Germinal center (tissue), 1 donor: ENCODE measurements at places on chromosomes 11 and 22.

DNA sequence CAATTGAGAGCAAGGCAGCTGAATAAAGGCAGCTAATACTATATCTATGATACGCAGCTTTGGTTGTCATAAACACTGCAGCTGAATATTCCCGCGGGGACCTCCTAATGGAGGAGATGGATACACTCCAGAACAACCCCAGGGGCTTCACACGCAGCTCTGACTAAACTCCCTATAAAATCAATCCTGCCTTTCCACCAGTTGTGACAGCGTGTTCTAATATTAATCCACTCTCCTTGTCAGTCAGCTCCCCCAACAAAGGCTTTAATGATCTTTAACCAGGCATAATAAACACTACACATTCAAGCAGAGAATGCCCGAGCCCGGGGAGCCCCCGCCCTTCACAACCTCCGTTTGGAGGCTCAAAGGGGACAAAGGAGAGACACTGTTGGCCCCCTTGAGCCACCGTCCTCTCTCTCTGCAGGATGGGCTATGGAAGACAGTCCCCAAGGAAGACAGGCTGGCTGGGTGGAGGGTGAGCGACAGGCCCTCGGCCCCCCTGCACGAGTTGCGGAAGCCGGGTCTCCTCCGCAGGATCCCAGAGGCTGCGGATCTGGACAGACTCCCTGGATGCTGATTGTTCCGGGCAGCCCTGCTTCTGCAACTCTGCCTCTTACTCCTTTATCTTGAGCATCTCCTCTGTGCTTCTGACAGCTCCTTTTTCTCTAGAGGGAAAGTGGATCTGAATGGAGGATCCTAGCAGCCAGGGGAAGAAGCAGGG is 565.2 kb downstream of the BUD13 start:
- DNase-seq = no peak

GRCh38 chr11:73652046-73652730 is 5.8 kb downstream of the PLEKHB1 start:
- no peak for DNase-seq

DNA sequence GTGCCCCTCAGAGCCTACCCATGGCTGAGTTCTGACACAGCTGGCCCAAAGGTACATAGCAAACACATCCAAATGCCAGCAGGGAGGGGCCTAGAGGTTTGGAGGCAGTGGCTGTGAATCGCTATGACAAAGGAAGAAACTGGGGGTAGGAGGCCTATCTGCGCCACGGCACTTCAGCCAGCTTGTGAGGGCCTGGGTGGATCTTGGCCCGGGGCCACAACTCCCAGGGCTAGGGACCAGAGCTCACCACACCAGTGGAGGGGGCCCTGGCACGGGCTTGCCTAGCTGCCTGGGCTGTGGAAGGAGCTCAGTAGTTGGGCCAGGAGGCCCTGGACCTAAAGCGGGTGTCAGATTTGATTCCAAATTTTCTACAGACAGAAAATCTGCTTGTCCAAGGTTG is 9.4 kb upstream of the NAP1L4 start:
- DNase-seq = no peak

GRCh38 chr11:67492801-67493547 is 10.1 kb downstream of the AIP start:
- DNase-seq = peak; percentile 30

GRCh38 chr22:28046100-28046499 is 127.0 kb upstream of the PITPNB start:
- DNase-seq = no peak

- DNase-seq = no peak
Measured at GRCh38 chr22:46795140-46795539, 32.7 kb downstream of the TBC1D22A start.

- no peak for DNase-seq
Measured at GRCh38 chr11:230431-230830, 5.7 kb downstream of the SIRT3 start.

- no peak for DNase-seq
Measured at GRCh38 chr11:57458060-57458409, 2.3 kb upstream of the RTN4RL2 start.

- DNase-seq = no peak
Measured at GRCh38 chr11:126525702-126526101, 170.2 kb downstream of the ST3GAL4 start.

DNA sequence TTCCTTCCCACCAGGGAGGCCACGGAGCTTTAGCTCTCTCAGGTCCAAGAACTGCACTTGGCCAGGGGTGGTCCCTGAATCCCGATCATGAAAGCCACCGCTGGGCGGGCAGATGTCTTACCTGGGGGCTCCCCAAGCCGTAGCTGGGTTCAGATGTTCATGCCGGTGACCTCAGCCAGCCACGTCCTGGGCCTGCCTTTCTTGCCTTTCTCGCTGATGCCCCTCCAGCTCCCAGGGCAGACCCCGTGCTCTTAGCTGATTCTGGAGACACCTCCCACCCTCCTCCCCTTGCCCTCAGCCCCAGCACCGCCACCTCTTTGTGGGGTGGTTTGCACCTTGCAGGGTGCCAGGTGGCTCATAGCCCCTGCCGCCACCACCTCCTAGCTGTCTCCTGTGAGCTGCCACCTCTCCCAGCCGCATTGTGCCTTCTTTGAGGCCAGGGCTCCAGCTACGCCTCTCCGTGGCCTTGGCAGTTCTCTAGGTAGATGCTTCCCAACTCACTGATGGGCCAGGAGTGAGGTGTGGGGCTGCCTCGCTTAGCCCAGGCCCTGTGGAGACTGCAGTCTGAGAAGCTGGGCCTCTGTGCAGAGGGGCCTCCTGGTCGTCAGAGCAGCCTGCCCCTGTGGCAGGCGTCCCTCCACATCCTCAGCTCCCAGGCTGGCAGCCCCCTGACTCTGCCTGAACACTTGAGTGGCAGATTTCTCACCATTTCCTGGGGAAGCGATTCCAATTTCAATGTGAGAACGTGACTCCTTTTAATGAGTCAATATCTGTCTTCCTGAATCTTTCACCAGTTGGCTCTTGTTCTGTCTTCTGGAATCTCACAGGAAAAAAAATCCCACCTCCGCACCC is 97.6 kb upstream of the B3GAT1 start:
- DNase-seq = no peak

- no peak for DNase-seq
Measured at GRCh38 chr11:73321604-73322381, 13.7 kb downstream of the ARHGEF17 start.

GRCh38 chr11:105713696-105714095 is 103.8 kb downstream of the GRIA4 start:
- no peak for DNase-seq

- DNase-seq = no peak
Measured at GRCh38 chr11:1943576-1943975, 3.6 kb upstream of the MRPL23 start.

- DNase-seq = no peak
Measured at GRCh38 chr22:27435844-27436576, 365.5 kb downstream of the MN1 start.

DNA sequence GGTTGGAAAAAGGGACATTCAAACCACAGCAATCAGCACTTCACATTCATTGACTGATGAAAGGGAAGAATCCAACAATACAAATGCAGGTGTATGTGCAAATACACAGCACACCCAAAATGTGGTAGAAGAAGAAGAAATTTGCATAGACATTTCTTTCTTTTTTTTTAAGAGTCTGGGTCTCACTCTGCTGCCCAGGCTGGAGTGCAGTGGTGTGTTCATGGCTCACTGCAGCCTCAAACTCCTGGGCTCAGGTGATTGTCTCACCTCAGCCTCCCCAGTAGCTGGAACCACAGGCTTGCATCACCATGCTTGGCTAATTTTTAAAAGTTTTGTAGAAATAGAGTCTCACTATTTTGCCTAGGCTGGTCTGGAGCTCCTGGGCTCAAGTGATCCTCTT is 21.9 kb downstream of the CARS1 start:
- DNase-seq = peak; percentile 46

DNA sequence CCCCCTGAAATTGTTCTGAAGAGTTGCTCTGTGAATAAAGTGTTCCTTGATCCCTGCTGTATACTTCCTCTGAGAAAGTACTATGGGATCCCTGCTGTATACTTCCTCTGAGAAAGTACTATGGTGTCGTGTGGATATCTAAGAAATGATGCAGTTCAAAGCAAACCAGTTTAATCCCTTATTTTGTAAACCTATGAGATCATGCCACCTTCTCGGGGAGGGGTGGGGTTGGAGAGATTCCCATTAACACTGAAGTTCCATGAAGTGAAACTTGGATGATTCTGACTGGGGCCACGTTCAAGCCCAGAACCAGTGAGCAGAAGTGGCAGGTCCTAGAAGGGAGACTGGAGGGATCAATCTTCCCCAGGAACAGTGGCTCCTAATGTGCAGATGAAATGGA is 13.0 kb upstream of the TP53AIP1 start:
- DNase-seq = no peak

GRCh38 chr11:66820901-66821300 is 22.3 kb upstream of the RCE1 start:
- DNase-seq = no peak

GRCh38 chr11:18367431-18367830 is 26.9 kb upstream of the LDHA start:
- no peak for DNase-seq

GRCh38 chr11:8649361-8649760 is 33.1 kb downstream of the TRIM66 start:
- DNase-seq = no peak

GRCh38 chr11:20037396-20038153 is 122.7 kb downstream of the DBX1 start:
- no peak for DNase-seq

DNA sequence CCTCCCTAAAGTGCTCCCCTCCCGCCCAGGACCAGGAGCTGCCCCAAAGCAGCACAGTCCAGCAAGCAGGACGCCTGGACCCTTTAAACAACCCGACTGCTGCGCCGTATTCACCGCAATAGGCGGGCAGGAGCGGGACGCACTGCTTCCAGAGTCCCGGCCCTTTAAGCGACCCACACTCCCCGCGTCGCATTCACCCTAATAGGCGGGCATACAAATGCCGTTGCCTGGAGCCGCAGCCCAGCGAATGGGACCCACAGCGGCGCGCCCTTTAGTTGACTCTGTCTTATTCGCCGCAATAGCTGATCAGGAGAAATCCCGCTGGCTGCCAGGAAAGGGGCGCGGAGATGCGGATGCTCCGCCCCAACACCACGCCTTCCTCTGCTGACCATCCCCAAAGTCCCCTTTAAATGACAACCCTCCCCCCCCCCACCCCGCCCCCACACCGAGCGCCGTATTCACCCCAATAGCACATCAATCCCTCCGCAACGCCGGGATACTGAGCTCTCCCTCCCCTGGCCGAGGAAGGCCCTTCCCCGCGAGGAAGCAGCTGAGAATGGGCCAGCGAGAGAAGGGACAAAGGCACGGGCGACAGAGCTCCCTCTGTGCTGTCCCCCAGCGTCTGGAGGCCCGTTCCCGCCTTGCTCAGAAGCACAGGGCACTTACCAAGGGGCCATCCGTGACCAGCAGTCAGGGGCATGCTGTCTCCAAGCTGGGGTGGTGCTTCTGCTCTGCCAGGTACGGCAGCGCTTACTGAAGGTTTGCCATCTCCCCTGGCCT is 4.7 kb downstream of the OSBPL5 start:
- no peak for DNase-seq

- no peak for DNase-seq
Measured at GRCh38 chr22:43541462-43542407, 129.9 kb downstream of the MPPED1 start.

DNA sequence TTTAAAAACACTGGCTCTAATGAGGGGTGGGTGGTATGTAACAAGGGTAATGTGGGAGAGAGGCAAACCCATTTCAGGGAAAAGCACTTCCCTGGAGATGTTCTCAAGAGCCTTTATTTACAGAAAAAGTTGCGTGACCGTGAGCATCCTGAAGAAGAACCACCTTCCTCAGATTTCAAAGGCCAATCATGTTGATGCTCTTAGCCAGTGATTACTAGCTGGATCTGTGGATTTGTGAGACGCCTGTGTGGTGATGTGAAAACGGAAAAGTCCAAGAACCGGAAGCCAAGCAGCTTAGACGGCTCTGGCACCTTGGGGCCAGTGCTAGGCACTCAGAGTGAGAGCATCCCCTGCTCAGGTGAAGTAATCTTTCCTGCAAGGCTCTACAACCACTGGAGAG is 12.6 kb upstream of the UBASH3B start:
- no peak for DNase-seq

GRCh38 chr11:83249445-83249844 is 36.7 kb downstream of the CCDC90B start:
- DNase-seq = no peak

GRCh38 chr22:28992565-28993356 is 68.9 kb downstream of the C22orf31 start:
- DNase-seq = no peak

DNA sequence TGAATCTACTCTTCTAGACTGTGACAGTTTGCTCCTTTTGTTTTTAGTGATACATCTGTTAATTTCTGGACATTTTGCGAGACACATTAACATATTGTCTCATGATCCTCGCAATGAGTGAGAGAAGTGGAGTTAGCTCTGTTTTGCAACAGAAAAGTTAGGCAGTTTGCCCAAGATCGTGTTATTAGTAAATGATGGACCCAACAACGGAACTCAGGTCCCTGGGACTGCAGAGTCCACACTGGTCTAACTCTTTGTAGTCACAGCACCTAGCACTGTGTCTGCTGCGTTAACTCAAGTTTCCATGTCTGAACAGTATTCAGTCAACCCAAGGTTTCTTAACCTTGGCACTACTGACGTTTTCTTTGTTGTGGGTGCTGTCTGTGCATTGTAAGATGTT is 3.2 kb downstream of the DEPDC7 start:
- no peak for DNase-seq

DNA sequence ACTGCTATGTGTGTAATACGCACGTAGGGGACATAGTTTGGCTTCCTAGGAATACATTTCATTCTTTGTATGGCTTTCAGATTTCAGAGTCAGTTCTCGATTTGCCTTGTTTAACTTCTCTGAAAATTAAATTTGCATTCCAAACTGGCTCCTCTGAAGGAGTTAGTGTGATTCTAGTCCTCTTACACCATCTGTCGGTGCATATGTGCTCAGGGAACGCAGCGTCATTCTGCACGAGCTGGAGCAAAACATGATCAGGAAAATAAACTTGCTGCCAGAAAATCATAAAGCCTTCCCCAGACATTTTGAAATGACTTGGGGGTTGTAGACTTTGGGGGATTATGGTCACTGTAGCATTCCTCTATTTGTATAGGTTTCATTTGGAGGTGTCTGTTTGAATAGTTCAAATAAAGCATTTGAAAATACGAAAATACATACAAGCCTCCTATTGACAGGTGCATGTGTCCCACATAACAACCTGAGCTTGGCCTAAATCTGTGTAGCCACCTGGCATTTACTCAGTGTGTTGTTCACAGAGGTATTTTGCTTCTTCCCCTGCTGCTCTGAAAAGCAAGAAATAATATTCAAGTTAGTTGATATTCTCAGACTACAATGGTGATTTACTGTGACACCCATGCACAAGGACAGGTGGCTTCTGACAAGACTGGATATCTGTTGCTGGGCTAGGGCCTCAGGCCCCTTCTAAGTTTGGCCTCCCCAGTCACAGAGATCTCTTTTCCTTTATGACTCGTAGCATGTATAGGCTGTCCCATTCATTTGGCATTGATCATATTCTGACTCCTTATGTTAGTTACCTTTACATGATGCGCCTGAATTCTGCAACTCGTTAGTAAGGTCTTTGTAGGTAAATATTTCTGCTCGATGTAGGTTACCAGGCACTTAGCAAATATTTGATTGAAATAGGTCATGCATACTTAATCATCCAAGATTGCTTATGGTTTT is 81.6 kb upstream of the SORL1-AS1 start:
- DNase-seq = no peak
